Thoracic aorta (tissue), 2 donors: ENCODE measurements at places on chromosomes 7 and 10.
A peak's percentile ranks its signal among the peaks of the same experiment; 100 is the strongest.

- no peaks in the 10 kb centered on the region for H3K36me3 ChIP-seq
- DNase-seq, result no peak
- H3K4me3 ChIP-seq, result no peak overlapping the region
These were observed 28.5 kb downstream of the CCNY start for GRCh38 chr10:35364808-35365207.

DNA sequence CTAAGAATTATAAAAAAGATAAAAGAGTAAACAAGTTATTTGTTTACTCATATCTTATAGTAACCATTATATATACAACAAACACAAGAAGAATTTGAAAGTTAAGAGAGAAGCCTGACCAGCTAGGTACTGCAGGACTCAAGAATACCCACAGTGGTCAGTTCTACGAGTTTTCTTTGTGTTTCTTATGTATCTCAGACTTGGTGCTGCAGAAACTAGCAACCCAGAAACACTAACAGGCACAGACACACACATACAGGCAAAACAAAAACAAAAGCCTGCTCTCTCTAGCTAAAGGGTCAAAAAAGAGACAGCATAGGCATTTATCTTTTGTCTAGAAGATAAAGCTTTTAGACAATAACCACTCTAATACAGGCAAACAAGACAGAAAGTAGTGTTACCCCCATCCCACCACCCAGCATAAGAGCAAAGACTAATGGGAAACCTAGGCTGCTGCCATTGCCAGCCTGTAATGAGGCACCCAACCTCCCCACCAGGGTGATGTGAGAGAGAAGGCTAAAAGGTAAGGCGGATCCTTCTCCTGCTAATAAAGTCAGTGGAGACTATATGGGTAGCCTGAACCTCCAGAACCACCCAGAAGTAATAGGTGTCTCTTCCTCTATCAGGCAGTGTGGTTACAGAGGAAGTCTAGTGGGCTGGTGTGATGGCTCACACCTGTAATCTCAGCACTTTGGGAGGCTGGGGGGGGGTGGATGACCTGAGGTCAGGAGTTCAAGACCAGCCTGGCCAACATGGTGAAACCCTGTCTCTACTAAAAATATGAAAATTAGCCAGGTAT is 113.9 kb downstream of the DNAJC1 start:
- no peaks in the 10 kb centered on the region for H3K4me1 ChIP-seq
- DNase-seq, result no peak

DNA sequence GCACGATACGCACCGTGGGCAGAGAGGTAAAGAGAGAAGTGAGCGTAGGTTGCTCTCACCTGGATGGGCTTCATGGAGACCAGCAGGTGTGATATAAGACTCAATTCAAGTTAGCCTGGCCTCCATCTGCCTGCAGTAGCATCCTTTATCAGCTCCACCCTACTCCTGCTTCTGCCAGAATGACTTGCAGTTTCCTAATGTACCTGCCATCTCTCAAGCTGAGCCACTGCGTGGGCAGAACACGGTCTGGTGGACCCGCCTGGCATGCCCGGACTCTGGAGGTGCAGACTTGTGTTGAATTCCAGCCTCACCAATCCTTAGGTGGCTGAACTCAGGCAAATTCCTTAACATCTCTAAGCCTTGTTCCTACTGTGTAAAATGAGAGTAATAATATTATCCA is 64.3 kb downstream of the STEAP1B start:
- DNase-seq, result no peak
- H3K36me3 ChIP-seq, result no peaks in the 10 kb centered on the region
- no peak overlapping the region for H3K27ac ChIP-seq
- no peaks in the 10 kb centered on the region for H3K4me1 ChIP-seq
- H3K4me3 ChIP-seq, result no peak overlapping the region
- no peaks in the 10 kb centered on the region for H3K27me3 ChIP-seq

GRCh38 chr7:72069263-72069662 is 342.9 kb downstream of the CALN1 start:
- no peaks in the 10 kb centered on the region for H3K4me1 ChIP-seq
- H3K27me3 ChIP-seq, result no peaks in the 10 kb centered on the region
- H3K27ac ChIP-seq, result no peak overlapping the region

- H3K36me3 ChIP-seq, result no peaks in the 10 kb centered on the region
- no peaks in the 10 kb centered on the region for H3K4me1 ChIP-seq
- peak; percentile 12 for DNase-seq
These were observed 45.3 kb upstream of the PIK3AP1 start for GRCh38 chr10:96765406-96766240.

DNA sequence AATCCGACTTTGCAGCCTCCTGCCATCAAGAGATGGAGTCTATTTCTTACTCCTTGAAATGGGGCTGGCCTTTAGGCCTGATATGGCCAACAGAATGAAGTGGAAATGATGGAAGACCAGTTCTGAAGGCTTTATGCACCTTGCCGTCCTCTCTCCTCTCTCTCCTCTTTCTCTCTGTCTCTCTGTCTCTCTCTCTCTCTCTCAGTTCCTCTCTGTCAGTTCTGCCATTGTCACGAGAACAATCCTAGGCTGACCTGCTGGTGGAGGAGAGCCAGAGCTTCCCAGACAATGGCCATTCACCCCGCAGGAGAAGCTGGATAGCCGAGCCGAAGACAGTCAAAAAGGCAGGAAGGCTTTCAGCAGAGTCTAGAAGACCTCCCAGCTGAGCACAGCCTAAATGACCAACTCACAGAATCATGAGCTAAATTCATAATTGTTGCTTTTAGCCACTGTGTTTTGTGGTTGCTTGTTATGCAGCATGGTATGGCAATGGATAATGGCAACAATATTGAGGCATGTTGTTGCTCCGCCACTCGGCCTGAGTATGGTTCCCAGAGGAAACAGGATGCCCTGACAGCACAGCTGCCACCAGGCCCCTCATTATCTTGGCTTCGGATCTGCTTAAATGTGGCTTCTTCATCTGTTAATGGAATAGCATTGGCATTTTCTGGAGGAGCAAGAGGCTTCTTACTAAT is 35.5 kb downstream of the FRMPD2 start:
- no peaks in the 10 kb centered on the region for H3K4me1 ChIP-seq
- no peak for DNase-seq
- H3K27me3 ChIP-seq, result no peaks in the 10 kb centered on the region
- no peak overlapping the region for H3K27ac ChIP-seq
- H3K36me3 ChIP-seq, result no peaks in the 10 kb centered on the region

- no peaks in the 10 kb centered on the region for H3K4me1 ChIP-seq
- no peaks in the 10 kb centered on the region for H3K27me3 ChIP-seq
- H3K27ac ChIP-seq, result no peak overlapping the region
- H3K4me3 ChIP-seq, result no peak overlapping the region
These were observed 38.0 kb downstream of the FOXI2 start for GRCh38 chr10:127774766-127775559.

DNA sequence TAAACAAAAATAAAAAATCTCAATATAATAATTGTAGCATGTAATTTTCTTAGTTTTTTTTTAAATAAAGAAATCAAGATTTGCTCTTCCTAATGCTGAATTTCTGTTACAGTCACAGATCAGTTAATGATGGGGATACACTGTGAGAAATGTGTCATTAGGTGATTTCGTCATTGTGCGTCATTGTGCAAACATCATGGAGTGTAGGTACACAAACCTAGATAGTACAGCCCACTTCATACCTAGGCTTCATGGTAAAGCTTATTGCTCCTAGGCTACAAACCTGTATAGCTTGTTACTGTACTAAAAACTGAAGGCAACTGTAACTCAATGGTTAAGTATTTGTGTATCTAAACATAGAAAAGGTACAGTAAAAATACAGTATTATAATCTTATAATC is 74.4 kb upstream of the LSM8 start:
- no peak overlapping the region for H3K4me3 ChIP-seq
- no peaks in the 10 kb centered on the region for H3K27me3 ChIP-seq
- no peaks in the 10 kb centered on the region for H3K4me1 ChIP-seq
- no peak overlapping the region for H3K27ac ChIP-seq
- DNase-seq, result no peak

GRCh38 chr10:76248649-76249200 is 817.3 kb downstream of the LRMDA start:
- H3K36me3 ChIP-seq, result no peaks in the 10 kb centered on the region
- H3K27me3 ChIP-seq, result no peaks in the 10 kb centered on the region
- H3K4me1 ChIP-seq, result no peaks in the 10 kb centered on the region
- no peak overlapping the region for H3K27ac ChIP-seq
- H3K4me3 ChIP-seq, result no peak overlapping the region
- no peak for DNase-seq

DNA sequence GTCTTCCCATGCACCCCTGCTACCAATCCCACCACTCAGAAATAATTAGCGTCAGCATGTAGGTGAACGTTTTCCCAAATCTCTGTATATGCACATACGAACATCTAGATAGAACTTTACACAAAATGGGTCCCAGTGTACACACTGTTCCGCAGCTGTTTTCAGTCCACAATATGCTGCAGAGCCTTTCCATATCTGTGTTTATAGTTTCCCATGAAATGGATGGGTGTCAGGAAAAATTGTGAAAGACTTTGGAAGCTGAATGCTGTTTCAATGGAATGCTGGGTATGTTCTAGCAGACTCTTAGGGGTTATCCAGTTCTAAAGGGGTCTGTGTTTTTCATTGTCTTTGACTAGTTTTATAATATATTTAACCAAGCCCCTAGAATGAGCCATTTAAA is 13.8 kb downstream of the GRK5 start:
- H3K4me1 ChIP-seq, result peaks cover 65% of the 10 kb centered on the region
- no peaks in the 10 kb centered on the region for H3K27me3 ChIP-seq
- peak overlapping the region; percentile 57 for H3K4me3 ChIP-seq
- DNase-seq, result no peak
- H3K27ac ChIP-seq, result peak overlapping the region; percentile 81

DNA sequence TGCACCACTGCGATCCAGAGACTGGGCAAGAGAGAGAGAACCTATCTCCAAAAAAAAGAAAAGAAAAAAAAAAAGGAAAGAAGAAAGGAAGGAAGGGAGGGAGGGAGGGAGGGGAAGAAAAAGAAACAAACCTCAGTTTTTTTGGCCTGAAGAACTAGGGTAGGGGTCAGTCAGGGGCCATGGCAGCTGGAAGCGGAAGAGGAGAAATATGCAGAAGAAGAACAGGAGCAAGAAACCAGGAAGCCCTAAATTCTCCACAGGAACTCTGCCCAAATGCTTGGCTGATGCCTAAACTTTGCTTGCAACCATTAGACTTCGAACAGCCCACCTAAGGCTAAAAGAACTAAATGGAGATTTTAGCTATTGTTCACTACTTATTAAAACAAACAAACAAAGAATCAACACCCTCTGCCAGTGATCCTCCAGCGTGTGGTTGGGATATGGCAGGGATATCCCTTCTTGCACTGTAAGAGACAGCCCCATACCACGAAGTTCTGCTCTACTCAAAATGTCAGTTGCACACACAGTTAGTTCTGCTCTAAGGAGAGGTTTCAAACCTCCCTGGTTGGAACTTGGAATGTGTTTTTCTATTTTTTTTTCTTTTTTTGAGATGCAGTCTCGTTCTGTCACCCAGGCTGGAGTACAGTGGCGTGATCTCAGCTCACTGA is 139.5 kb downstream of the FAM107B start:
- H3K36me3 ChIP-seq, result no peaks in the 10 kb centered on the region
- DNase-seq, result no peak
- H3K4me1 ChIP-seq, result no peaks in the 10 kb centered on the region
- no peak overlapping the region for H3K4me3 ChIP-seq

- no peak overlapping the region for H3K4me3 ChIP-seq
- no peak overlapping the region for H3K27ac ChIP-seq
- DNase-seq, result no peak
- H3K4me1 ChIP-seq, result no peaks in the 10 kb centered on the region
- no peaks in the 10 kb centered on the region for H3K36me3 ChIP-seq
These were observed 49.1 kb upstream of the CDC14C start for GRCh38 chr7:48875045-48875916.

DNA sequence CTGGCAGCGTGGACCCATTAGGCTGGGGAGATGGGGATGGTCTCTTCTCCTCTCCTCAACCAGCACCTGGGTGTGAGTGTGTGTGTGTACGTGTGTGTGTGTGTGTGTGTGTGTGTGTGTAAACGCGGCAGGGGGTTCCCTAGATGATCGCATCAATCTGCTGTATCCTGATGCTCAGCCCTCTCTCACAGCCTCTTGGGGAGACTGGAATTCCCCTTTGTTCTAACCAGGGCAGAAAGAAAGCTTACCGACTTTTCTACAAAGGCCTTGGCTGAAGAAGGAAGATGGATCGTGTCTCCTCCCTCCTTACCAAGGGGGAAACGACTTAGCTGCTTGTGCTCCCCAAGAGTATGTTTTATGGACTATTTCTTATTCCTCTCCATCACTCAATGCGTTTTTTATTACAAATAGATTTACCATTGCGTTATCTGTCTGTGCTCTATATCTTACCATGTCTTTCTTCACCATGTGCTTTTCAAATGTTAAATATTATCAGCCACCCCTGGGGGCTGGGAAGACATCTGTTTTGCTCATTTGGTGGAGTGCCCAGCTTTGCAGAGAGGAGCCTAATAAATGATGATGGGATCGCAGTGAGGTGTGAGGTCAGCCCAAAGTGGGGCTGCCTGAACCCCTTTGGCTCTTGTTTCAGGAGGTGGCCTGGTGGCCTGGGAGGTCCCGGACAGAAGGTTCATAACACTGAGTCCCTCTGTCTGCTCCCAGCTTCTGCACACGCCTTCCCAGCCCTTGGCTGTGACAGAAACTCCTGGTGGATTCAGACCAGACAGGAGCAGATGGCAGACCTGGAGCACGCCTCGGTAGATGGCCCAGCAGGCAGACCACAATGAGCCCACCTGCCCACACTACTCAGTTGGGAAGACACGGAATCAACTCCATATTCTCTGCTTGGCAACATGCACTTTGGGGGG is 262.0 kb downstream of the PRPF18 start:
- no peak overlapping the region for H3K27ac ChIP-seq
- no peak for DNase-seq
- H3K4me3 ChIP-seq, result no peak overlapping the region

DNA sequence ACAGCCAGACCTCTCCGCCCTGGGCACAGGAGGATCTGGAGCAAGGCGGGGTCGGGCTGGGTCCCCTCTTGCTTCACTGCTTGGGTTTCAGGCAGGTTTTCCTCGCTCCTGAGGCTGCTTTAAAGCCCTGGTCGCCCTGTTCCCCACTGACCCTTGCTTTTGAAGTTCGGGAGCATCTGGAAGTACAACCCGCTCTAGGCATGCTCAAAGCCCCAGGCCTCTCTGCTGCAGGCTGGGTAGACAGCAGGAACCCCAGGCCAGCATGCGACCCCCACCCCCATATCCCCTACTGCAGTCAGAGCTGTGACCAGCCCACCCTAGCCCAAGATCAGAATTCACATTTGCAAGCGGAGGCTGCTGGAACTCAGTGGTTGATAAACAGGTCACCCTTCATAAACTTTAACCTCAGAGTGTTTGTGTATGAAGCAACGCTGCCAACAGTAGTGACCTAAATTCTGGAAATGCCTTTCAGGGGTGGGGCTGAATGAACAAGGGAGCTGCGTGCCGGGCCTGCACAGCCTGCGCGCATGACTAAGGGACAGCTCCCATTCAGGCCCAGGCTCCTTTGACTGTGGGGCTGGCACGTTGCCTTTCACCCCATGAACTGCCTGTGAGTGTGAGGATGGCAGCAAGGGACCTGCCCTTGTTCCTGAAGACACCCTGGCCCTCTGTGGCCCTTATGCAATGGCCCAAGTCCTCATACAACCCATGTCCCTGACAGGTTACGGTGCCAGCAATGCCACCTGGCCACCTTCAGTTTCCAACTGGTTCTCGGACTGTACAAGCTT is 52.5 kb downstream of the PROSER2 start:
- H3K27me3 ChIP-seq, result no peaks in the 10 kb centered on the region
- H3K4me3 ChIP-seq, result no peak overlapping the region
- no peak overlapping the region for H3K27ac ChIP-seq
